ENCODE measurements at places on chromosomes 3 and 15.

DNA sequence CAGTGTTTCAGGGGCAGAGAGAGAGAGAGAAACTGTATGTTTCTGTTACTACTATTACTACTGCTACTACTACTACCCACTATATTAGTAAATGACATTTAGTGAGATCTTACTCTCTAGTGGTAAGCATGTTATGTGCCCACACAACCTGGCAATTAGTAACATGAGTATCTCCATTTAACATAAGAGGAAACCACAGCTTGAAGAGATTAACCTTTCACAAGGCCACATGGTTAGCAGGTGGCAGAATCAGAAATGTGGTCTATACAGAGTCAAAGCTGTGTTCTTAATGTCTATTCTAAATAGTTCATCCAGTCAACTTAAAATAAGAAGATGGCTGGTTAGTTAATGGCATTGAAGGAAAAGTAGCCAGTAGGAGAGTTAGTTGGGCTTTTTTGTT lies 961.6 kb downstream of the MCTP2 start:
- no peak for DNase-seq

GRCh38 chr15:48992096-48992495 lies 28.4 kb upstream of the SHC4 start:
- no peak for DNase-seq

DNA sequence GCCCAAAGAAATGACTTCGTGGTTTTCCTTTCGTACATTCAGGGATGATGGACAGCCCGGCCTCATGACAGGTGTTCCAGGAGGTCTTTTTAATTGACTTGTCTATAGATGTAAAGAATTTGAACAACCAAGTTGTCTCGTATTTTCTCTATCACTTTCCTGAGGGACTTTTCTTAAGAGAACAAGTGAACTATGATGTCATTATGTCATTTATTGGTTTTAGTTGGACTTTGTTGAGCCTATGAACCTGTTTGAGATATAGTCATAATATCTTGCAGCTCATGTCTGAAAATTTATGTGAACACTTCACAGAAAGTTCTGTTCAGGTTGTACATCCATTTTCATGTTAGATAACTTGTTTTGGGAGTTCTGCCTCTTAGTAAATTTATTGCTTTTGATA lies 89.2 kb downstream of the RBMS3 start:
- DNase-seq: no peak

- DNase-seq: no peak
Observed at GRCh38 chr15:45790325-45790943, 155.6 kb downstream of the SQOR start.

DNA sequence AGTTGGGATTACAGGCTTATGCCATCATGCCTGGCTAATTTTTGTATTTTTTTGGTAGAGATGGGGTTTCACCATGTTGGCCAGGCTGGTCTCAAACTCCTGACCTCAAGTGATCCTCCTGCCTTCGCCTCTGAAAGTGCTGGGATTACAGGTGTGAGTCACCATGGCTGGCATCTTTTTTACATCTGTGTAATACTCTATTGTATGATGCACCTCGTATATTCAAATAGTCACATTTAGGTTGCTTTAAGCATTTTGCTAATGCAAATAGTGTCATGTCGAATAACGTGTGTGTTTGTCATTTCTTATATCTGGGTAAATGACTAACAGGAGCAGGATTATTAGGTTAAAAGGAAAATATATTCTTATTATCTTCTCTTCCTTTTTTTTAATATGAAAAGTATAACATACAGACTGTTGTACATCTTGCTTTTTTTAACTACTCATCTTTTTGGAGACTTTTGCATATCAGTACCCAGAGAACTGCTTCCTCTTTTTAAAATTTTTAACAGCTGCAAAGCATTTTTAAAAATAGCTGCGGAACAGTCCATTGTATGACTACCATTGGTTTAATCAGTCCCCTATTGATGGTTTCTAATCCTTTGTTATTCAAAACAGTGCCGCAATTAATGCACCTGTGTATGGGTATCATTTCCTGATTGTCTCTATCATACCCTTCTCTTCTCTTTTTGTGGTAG lies 13.4 kb downstream of the SCAMP5 start:
- no peak for DNase-seq

- peak; percentile 15 for DNase-seq
Observed at GRCh38 chr3:15497964-15498363, 23.5 kb downstream of the COLQ start.

DNA sequence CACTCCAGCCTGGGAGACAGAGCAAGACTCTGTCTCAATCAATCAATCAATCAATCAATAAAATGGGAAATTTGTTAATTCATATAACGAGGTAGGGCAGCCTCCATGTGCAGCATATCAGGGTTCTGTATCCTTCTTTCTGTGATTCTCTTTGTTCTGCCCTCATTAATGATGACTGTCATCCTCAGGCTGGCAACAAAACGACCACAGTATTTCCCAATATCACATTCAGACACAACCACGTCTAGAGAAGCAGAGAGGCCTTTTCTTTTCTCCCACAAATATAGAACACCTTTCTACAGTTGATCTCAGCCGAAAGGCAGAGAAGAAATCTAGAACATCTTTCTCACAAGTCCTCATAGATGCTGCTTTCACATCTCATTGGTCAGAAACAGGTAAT lies 11.2 kb downstream of the CEP19 start:
- DNase-seq: no peak
